ENCODE measurements at places on chromosomes 4 and X.

GRCh38 chrX:13036896-13037295 lies 7.5 kb downstream of the FAM9C start:
- DNase-seq, result no peak

GRCh38 chr4:46450556-46450955 lies 60.6 kb upstream of the GABRA2 start:
- no peak for DNase-seq

DNA sequence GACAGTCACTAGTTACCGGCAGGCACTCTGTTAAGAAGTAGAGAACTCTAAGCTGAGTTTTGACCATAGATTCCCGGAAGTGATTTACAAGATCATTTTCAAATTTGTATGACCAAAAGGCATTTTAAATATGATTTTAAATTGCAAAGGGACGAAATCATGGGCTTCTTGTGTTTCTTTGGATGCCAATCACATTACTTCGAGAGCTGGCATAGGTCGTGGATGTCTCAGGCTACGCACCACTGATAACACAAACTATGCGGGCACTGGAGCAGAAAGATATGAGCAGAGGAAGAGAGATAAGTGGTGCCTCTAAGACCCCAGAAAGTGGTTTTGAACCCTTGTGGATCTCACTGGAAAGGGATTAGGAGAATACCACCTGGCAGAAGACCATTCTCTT lies 294.2 kb upstream of the FTHL17 start:
- no peak for DNase-seq

DNA sequence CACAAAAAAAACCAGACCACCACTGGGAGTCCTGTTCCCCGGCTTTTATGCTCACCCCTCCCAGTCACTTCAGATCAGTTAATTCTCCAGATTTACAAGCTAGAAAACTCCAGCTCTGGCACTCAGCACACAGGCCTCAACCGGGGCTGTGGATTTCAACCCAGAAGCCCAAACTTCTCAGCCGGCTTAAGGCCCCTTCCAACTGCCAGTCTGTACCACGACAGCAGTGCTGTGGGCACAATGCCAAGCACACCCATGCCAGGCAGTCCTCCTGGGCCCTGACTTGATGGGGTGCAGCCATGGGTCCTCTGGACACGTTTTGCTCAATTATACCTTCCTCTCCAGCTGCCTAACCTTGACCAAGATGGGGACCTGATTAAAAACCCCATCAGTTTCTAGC lies 12.2 kb downstream of the SOD3 start:
- DNase-seq, result no peak

DNA sequence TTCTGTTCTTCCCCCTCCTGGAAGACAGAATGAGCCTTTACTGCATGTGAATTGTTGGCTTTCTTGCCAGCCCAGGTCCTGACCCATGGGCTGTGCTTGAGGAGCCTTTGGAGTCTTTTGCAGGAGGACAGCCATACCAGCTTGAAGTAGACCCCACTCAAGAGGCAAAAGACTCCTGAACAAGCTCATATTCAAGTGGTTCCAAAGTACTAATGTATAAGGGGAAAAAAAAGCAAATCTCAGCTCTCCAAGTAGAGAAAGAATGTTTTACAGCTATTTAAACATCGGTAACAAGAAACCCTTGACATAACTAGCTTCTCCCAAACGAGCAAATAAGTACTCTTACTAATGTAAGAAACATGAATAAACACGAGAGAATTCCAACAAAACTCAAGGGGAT lies 174.9 kb upstream of the MXRA5 start:
- DNase-seq, result no peak

GRCh38 chr4:117634716-117635115 lies 399.6 kb upstream of the NDST3 start:
- DNase-seq, result no peak

GRCh38 chr4:139441029-139441428 lies 12.9 kb upstream of the RAB33B start:
- no peak for DNase-seq

DNA sequence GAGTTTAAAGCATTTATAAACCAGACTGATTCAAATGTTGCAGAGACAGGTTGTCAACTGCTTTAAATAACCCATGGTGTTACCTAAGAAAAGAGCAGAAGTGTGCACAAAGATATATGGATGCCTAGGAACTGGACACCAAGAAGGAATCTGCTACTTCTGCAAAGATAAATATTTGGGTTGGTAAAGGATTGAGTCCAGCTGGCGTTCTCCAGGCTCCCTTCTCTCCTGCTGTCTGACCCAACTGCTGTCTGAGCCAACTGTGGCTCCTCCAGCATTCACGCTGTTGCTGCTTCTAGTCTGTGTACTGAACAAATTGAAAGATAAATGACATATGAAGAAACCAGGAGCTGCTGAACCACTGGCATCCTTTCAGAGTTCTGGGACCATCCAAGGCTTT lies 1167.8 kb upstream of the PRKX start:
- DNase-seq, result no peak

GRCh38 chr4:118869808-118870342 lies 18.8 kb upstream of the SYNPO2 start:
- no peak for DNase-seq

DNA sequence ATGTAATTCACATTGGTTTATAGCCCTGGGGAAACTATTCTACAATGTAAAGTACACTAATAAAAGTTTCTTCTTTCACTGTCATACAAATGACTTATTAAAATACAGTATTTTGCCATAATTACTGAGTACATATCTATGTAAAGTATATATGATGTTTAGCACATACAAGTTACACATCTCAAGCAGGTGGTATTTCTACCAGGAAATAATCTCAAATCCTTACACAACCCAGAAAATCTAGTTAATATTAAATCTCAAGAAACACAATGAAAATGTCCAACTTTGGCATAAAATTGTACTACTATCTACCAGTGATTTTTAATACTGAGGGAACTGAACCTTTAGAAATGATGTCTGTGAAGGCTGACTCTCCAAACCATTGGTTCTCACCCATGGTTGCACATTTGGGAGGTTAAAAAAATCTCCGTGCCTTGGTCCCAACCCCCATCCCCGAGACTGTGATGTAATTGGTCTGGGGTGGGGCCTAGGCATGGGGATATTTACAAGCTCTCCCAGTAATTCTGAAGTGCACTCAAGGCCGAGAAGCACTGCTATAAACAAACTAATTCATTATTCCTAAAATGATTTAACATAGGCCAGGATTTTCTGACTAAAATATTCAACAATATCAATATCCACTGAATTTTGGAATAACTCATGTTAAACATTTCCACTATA lies 27.6 kb downstream of the MAP3K15 start:
- DNase-seq, result no peak

DNA sequence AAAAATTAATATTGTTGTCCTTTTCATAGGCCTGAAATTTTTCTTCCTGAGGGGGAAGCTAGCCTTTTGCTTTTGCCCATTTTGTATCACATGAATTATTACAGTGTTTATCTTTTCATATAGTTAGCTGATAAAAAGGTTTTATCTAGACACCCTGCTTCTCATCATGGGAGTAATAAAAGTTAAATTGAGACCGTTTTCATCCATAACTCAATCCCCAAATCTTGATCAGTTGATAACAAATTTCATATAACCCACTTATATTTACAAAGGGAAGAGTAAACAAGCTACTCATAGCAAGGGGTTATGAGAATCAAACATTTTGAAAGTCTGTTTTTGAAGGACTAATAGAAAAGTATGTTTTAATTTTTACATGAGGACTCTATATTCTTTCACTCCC lies 23.5 kb upstream of the DCX start:
- DNase-seq, result no peak

GRCh38 chrX:38879631-38880220 lies 78.5 kb downstream of the MID1IP1 start:
- no peak for DNase-seq

GRCh38 chr4:135192751-135193535 lies 991.4 kb upstream of the PABPC4L start:
- no peak for DNase-seq

GRCh38 chr4:186249785-186250754 lies 15.9 kb upstream of the F11 start:
- no peak for DNase-seq
